ENCODE measurements at places on chromosomes 1 and 21.

- no peak for DNase-seq
These were observed 29.6 kb downstream of the VANGL1 start for GRCh38 chr1:115671176-115671934.

DNA sequence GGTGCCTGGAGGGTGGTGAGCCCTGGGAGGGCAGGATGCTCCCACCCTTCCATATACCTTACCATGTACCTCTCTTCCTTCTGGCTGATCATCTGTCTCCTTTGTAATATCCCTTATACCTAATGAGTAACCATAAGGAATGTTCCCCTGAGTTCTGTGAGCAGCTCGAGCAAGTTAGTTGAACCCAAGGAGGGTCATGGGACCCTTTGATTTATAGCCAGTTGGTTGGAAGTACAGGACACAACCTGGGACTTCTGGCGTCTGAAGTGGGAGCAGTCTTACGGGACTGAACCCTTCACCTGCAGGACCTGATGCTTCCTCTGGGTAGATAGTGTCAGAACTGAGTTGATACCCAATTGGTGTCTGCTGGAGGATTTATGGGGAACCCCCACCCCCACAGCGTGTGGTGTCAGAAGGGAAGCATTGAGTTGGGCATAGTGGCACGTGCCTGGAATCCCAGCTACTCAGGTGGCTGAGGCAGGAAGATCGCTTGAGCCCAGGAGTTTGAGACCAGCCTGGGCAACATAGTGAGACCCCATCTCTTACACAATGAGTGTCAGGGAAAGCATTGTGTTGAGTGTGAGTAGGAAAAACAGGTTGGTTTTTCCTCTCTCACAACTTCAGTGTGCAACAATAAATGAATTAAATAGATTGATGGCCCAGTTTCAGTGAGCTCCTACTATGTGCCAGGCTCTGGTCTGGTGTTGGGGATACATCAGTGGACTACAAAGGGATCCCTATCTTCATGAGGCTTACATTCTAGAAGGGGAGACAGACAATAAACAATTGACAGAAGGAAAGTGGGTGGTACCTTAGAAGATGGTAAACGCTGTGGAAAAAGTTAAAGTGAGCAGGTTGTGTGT, 16.0 kb downstream of the DNAJC16 start:
- no peak for DNase-seq

DNA sequence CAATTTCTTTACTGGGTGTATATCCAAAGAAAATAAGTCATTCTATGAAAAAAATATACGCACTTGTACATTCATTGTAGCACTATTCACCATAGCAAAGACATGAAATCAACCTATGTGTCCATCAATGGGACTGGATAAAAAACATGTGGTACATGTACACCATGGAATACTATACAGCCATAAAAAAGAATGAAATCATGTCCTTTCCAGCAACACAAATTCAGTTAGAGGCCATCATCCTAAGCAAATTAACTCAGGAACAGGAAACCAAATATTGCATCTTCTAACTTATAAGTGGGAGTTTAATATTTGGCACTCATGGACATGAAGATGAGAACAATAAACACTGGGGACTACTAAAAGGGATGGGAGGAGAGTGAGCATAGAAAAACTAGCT, 325.7 kb downstream of the TGFB2 start:
- DNase-seq: no peak

GRCh38 chr1:40981691-40982448, 2.4 kb downstream of the CTPS1 start:
- DNase-seq: no peak

DNA sequence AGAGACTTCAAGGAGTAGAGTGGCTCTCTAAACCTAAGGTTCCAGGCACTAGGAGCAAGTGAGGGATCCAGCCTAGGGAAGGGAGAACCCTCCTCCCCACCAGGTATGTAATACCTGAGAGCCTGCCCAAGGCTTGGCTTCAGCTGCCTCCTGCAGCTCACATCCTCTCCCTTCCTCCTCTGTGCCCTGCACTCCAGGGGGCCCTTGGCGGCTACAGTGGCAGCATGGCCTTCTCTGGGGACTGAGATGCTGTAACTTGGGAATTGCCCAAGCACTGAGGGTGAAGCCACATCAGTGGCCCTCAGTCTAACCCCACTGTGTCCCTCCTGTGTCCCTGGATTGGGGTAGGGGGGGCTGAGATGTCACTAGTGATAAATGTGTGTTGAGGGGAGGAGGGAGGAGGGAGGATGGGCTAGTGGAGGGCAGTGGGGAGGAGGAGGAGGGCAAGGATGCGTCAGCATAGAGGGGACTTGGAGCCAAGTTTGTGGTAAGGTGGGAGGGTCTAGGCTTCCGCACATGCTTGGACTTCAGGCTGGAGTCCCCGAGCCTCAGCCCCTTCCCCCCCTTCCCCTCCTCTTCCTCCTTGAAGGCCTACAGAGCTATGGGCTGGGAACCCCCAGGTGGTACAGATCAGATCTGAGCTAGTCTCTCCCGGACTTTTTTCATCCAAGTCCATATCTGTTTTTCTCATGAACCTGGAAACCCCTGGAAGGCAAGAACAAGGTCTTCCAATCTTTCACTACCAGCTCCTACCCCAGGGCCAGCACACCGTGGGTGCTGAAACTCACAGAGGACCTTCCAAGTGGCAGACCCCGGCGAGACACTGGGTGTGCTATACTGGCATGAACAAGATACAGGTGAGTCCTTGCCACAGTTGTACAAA, 17.5 kb downstream of the COL9A2 start:
- DNase-seq: no peak

- no peak for DNase-seq
These were observed 96.6 kb downstream of the SIPA1L2 start for GRCh38 chr1:232533328-232533727.
